ENCODE measurements at places on chromosomes 3 and 15.

DNA sequence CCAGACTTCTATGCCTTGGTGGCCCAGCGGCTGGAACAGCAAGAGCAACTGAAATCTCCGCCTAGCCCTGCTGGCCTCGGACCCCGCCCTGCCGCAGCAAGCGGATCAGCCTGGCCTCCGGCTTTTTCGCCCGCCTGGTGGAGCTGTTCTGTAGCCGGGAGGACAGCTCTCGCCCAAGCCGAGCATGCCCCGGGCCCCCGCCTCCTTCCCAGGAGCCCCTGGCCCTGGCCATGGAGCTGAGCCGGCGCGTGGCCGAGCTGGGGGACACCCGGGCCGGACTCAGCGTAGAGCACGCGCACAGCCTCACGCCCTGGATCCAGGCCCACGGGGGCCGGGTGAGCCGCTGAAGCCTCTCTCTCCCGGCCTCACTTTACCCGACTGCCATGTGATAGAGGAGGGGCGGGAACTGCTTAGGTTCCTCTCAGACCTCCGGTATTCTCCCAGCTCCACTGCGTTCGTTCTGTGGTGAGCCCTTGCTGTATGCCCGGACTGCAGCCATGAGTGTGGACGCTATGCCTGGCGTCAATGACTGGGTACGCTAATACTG is 24.1 kb upstream of the MRPL3 start:
- DNase-seq = peak; percentile 23

GRCh38 chr3:42712688-42713372 is 10.2 kb upstream of the HHATL start:
- no peak for DNase-seq

- DNase-seq = no peak
Measured at GRCh38 chr15:81516461-81516860, 142.4 kb upstream of the TMC3 start.

- DNase-seq = no peak
Measured at GRCh38 chr3:150599611-150600297, 3.4 kb upstream of the SELENOT start.

- no peak for DNase-seq
Measured at GRCh38 chr3:169822540-169822939, 9.8 kb upstream of the LRRC34 start.

DNA sequence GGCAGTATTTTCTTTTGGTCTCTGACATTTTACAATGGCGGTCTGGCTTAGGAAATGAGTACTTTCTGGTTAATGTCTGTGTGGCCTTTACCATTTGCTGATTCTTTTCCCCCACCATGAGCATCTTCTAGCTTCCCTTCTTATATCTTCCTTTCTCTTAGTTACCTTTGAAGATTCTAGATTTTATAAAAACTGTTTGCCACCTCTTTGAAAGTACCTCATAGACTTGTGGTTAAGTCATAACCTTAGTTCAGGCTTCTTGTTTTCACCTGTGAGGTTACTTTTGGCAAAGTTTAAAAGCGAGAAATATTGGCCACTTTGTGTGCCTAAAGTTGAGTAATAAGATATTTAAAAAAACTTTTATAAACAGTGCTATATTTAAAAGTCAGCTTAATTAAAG is 147.4 kb downstream of the FMN1 start:
- DNase-seq = no peak

DNA sequence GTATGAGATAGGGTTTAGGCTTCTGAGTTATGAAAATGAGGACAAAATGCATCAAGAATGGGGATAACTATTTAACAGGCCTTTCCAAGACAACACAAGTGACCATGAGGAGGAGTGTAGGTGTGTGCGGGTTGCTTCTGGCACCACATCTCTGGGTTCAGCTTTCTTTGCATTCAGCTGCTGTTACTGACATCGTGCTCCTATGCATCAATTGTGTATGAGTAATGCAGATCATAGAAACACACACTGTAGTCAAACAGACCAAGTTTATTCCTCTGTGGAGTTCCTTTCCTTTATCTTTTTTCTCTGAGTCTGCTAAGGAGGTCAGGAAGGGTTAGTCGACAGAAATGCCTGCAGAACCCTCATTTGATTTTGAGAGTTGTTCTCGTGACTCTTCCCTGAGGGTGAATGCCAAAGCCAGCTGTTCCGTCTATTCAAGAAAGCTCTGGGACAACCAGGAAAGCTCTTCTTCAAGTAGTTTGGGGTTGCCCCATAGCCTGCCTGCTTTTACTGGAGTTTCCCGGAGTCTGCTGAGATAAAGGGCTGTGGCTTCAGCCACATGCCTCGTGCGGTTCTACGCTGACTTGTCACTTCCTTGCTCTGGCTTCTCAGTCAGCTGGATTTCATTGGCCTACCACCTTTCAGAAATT is 136.7 kb upstream of the TLE3 start:
- no peak for DNase-seq

DNA sequence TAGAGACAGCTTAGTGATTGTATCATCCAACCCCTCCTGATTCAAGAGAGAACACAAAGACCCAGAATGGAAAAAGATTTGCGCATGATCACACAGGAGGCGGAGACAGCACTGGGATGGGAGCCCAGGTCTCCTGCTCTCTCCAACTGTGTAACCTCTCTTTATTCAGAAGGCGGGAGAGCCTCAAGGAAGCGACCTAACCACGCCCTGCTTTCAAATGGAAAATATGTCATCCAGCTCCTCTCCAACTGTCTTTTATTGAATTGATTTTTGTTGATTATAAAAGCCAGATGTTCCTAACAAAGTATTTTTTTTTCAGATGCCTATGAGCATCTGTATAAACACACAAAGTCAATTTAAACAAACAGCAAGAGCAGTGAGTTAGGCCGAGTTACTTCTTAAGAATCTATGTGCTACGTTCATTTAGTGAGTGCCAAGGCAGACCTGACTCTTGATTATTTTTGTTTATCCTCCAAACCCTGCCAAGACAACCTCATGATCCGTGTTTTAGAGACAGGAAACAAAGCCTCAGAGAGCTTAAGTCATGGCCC is 74.5 kb downstream of the BFSP2 start:
- no peak for DNase-seq

DNA sequence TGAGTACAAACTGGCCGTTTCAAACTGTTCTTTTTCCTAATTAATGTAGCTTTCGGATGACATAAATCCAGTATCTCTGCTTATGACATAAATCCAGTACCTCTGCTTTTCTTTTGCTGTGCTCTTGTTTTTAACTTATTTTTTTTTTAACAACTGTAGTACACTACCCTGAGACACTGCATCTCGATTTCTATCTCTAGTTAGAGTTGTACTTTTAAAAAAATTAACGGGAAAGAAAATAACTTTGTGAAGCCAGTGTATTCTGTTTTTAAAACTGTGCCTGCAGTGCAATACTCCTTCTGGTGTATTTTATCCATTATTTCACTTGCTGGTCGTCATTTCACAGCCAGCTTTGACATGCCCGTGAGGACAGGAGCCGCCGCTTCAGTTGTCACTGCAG is 46.6 kb downstream of the ASB7 start:
- no peak for DNase-seq

DNA sequence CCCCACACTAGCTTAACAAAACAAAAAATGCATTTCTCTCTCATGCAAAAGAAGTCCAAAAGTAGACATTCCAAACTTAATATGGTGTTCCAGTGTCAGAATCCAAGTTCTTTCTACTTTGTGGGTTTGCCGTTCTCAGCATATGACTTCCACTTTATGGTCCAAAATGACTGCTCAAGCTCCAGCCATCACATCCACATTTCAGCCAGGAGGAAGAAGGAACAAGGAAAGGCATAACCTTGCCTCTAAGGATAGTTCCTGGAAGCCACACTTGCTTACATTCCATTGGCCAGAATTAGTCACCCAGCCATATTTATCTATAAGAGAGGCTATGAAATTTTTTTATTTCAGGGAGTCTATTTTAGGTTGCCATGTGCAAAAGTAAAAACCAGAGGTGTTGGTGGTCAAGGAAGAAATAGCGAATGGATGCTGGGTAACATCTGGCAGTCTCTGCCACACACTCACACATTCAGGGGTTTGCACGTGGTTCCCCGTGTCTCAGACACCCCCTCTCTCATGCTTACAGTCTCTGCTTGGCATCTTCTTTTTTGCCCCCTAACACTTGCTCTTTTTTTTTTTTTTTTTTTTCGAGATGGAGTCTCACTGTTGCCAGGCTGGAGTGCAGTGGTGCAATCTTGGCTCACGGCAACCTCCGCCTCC is 69.3 kb downstream of the RPL39L start:
- no peak for DNase-seq

DNA sequence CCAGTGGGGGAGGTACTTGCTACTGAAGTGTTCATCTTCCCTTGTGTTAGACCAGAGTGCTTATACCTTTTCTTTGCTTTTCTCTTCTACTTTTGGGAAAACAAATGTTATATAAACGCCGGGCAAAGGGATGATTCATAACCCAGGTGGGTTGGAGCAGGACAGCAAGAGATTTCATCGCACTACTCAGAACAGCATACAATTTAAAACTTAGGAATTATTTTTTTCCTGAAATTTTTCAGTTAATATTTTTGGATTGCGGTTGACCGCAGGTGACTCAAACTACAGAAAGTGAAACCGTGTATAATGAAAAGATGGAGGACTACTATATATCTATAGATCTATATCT is 270.0 kb upstream of the RGMA start:
- no peak for DNase-seq

- no peak for DNase-seq
Measured at GRCh38 chr3:110495201-110495927, 576.3 kb upstream of the NECTIN3 start.

- DNase-seq = no peak
Measured at GRCh38 chr15:60772395-60773120, 293.6 kb upstream of the ICE2 start.

DNA sequence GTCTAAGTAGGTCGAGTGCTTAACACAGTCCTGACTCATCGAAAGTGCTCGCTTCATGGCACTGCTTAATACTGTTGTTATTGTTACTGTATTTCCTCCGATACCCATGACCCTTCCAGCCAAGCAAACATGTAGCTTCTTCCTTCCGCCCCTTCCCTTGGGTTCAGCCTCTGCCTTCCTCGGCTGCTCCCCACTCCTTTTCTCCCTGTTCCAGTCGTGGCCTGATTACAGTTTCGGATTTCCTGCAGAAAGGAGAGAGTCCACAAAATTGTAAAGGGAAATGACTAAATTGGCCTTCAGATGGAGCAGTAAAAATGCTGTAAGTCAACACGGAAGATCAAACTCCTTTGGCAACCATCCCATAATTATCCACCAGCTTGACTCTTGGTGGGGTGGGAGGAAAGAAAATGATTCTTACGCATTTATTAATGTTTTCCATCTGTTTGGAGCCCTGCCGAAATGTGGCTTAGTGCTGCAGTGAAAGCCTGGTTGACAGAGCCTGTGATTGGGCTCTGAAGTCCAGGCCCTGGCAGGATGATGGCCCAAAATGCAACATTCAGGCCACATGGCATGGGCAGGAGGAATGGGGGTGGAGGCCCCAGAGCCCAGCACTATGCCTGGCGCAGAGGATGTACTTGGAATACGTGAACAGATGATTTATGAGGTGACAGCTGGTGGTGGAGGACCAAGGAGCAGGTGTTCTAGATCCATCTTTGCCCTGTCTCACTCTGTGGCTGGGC is 37.6 kb downstream of the FAM3D start:
- DNase-seq = peak; percentile 84

- DNase-seq = peak; percentile 26
Measured at GRCh38 chr3:165193366-165194254, 2.6 kb downstream of the SLITRK3 start.

DNA sequence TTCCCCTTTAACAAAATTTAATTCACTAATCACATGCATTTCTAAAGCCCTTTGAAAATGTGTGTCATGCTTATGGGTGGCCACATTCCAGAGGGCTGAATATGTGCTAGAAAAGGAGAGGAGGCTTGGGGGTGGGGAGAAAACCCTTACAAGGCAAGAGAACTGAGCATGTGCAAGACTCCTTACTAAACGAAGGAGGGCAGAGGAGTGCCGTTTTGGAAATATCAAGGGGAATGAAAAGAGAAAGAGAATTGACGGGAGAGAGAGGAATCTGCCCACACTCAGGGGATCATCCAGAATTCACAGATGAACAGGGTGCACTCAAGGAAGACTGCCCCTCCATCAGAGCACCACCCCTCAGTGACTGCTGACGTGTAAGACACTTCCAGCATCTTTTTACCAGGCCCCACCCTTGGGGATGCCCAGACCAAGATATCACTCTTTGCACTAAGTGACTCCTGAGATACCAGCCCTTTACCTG is 37.9 kb upstream of the TSC22D2 start:
- DNase-seq = no peak

GRCh38 chr3:146153429-146153828 is 7.6 kb downstream of the PLOD2 start:
- no peak for DNase-seq

DNA sequence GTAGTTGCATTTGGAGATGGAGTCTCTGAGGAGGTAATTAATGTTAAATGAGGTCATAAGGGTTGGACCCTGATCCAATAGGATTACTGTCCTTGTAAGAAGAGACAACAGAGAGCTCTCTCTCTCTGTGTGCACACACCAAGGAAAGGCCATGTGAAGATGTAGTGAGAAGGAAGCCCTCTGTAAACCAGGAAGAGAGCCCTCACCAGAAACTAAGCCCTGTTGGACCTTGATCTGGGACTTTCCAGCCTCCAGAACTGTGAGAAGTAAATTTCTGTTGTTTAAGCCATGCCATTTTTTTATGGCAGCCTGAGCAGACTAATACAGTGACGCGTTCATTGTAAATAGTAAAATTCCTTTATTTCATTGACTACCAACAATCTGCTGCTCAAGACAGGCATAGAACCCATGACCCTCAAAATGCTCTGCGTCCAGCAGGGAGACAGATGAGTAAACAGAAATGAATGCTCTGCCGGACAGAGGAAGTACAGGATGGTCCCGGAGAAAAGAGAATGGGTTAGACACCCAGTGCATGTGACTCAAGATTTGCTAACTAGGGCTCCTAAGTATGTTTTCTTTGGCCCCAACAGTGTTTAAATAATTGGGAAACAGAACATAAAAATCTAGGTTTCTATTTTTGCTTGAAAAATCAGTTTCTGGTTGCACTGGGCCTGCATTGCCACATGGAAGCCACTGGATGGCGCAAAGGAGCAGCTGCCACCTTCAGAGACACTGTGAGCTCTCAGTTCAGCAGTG is 37.9 kb upstream of the TNFAIP8L3 start:
- no peak for DNase-seq

- DNase-seq = no peak
Measured at GRCh38 chr15:36696196-36696595, 116.8 kb downstream of the CDIN1 start.

- DNase-seq = no peak
Measured at GRCh38 chr15:51629612-51630011, 7.0 kb upstream of the DMXL2 start.

DNA sequence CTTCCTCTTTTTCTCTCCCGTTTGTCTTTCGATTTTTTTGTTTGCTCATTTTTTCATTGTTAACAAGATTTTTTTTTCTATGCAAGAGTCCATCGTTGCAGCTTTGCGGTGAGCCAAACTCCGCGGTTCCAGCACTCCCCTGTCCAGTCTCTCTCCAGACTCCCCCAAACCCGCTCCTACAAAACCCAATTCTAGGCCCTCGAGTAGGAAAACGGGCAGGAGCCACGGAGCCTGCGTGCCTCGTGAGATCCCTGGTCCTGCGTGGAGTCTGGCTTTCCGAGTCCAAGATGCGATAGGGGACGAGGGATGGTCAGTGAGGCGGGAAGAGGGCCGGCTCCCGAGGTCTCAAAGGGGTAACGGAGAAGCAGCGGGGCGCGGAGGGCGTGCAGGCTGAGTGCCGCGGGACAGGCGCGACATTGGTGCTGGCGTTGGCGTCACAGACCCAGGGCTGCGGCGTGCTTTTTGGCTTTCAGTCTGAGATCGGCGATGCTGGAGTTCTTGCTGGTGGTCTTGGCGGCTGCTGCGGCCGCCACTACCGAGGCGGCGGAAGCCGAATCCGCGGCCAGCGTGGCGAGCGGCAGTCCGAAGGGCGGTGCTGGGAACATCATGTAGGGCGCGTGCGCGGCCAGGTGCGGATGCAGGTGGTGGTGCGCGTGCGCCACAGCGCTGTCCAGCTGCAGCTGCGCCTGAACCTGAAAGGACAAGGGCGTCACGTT is 8.5 kb downstream of the SHOX2 start:
- DNase-seq = no peak

Data from NCI-H524 (cell line).